Transverse colon (tissue), 4 donors: ENCODE measurements at places on chromosomes 3 and 15. TPM values are rescaled to one million over a fixed set of nuclear protein-coding genes. Genes with fewer than 3 reads are reported as not detected.

GRCh38 chr3:71891483-71891882 is 106.5 kb upstream of the PROK2 start:
- DNase-seq: no peak

DNA sequence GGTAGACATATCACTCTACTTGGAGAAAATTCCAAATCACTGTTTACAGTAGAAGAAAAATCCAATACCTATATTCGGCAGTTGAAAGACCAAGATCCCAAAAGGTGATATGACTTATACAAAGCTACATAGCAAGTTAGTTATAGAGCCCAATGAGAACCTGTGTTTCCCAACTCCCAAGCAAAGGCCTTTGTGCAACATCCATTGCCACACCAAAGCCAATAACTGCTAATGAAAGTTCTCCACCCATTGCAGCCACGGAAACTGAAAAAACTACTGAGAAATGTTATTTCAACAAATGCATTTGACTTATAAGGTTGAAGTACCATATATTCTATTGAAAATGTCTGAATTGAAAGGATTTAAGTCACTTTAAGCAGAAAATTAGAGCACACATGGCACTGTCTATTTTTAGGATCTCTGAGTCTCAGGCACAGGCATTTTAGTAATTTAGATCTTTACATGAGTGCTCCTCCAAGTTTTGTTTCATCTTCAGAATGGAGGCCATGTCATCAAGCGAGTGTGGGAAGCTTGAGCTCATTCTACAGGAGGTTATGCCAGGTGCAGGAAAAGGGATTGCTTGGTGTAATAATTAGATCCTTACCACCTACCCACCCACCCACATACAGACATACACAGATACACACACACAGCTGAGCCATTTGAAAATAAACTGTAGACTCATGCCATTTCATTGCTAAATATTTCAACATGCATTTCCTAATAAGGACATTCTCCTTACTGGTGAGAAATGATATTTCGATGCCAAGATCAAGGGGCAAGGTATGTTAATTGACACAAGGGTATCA is 19.7 kb upstream of the ANO10 start:
- no peak for DNase-seq

- no peak for DNase-seq
These were observed 72.6 kb downstream of the SAMMSON start for GRCh38 chr3:70072180-70072579.

- DNase-seq: no peak
These were observed 52.2 kb upstream of the CSTA start for GRCh38 chr3:122272879-122273278.

- no peak for DNase-seq
These were observed 32.8 kb downstream of the ETV5 start for GRCh38 chr3:186075931-186076567.

DNA sequence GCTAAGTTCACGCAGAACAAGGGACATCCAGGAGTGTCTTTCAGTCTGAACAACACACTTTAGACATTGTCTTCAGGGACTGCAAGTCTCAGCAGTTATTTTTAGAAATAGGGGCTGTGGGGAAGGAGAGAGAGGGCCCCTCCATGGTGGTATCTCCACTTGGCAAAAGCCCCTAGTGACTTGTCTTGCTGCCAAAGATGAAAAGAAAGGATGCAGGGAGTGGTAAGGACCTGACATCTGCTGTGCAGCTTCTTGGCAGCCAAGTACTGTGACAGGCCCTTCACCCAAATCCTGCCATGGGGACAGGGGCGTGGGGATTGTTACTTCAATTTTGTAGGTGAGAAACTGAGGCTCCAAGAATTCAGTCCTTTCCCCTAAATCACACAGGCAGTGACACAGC is 21.0 kb upstream of the SEMA6D start:
- DNase-seq: no peak

DNA sequence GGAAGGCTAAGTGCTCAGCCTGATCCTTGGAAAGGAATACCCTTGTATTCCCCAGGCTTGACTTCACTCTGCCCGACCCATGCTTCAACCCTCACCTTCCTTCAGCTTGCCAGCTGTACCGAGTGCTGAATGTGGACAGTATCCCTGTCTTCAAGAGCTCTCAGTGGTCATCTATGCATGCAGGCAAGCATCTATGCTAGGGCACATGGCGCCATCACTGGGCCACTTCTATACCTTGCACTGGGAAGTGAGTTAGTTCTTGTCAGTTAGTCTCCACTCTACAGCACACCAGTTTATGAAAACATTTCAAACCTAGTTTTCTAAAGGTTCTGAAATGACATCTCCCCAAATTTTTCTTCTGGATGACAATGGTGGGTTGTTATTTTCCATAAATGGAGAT is 82.0 kb upstream of the MYRIP start:
- no peak for DNase-seq

The FBXW12 gene
- total RNA-seq: not detected

The POTEB gene
- not detected for total RNA-seq

The AADACL2 gene
- total RNA-seq: not detected

The CCDC39 gene
- total RNA-seq: not detected

DNA sequence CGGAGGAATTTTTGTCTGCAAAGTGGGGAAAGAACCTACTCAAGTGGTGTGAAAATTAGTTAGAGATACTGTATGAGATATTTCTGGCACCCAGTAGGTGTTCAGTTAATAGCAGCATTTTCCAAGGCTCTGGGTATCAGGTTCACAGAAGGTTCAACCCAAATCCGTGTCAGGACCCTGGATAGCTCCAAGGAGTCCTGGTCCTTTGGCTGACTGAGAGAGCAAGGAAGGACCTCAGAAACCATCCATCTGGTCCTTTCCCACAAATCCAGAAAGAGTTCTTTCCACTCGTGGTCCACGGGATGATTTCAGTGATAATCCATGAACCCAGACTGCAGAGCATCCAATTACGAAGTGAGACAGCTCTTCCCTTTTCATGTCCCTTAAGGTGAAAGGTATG is 51.4 kb downstream of the SLC6A11 start:
- no peak for DNase-seq

DNA sequence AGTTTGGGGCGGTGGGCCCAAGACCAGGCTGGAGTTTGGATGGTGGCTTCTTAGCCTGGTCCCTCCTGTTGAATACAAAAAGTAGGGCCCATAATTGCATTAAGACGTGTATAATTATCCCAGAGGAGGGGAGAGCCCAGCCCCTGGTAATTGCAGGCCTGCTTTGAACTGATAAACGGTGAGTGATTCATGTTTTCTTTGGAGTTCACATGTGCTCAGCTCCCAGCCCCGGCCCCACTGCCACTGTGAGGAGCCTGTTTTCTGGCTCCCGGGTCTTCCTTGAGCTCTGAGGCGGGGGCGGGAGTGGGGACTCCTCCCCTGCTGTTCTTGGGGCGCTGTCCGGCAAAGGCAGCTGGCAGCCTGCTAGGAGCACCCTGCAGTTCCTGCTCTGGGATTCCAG is 3.1 kb downstream of the PLXNA1 start:
- no peak for DNase-seq
